Esophagus muscularis mucosa (tissue), 4 donors: ENCODE measurements at places on chromosomes 1 and 21. TPM values are rescaled to one million over a fixed set of nuclear protein-coding genes. Genes with fewer than 3 reads are reported as not detected.

DNA sequence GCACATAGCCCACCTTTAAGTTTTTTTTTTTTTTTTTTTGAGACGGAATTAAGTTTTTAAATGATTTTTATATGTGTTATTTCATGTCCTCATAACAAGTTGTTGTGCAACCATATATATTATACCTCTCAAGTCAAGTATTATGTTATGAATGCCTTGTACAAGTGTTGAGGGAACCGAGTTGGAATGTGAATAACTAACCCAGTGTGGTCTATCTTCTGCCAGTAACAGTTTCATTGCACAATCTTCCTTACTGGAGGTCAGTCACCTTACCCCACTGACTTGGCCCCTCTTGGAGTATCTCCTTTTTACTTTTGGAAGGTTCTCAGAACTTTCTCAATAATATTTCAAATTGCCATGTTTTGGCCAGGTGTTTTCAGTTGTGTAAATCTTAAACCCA is 201.9 kb downstream of the CACNA1E start:
- no peaks in the 10 kb centered on the region for H3K36me3 ChIP-seq
- no peaks in the 10 kb centered on the region for H3K27me3 ChIP-seq
- H3K27ac ChIP-seq = no peak overlapping the region
- H3K4me1 ChIP-seq = no peaks in the 10 kb centered on the region

DNA sequence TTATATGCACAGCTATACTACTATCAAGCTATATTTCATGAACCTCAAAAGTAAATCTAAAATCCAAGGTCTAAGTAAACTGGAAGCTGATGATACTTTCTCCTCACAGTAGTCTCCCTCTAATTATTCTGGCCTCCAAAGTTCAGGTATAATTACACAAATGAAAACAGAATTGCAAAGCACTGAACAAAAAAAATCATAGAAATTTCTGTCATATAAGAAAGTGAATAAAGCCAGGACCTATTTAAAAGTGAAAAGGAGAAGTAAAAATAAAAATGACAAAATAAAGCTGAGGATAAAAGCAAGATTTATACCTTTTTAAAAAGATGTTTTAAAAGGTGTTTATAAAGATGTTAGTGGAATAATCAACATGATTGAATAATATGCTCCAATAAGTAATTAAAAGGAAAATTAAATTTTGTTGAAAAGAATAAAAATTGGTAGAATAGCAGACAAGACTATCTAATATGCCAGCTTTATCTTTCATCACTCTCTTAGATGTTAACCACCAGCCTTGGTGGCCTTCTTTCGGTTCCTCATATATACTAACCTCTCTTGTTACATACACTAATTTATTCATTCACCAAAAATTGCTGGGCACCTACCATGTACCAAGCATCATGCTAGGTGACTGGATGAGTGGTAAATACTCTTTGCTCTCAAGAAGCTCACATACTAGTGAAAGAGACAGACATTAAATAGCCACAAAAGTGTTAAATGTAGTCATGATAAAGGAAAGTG is 25.1 kb downstream of the SHCBP1L start:
- H3K27ac ChIP-seq = no peak overlapping the region
- DNase-seq = no peak
- no peaks in the 10 kb centered on the region for H3K27me3 ChIP-seq

DNA sequence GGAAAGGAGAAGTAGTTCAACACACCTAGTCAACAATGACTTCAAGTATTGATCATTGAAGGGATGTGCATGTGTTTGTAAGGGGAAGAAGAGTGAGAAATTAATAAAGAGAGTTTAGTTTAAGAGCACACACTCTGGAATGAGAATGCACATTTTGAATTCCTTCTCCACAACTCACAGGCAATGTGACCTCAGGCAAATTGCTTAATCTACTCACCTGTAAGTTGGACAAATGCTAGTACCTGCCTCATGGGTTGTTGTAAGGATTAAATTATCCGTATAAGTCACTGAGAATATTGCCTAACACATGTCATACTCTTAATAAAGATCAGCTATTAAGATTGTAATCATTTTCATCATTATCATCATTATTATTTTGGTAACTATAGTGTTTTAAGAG is 204.0 kb upstream of the NFIA start:
- DNase-seq = no peak
- H3K4me1 ChIP-seq = no peaks in the 10 kb centered on the region
- H3K27ac ChIP-seq = no peak overlapping the region
- H3K27me3 ChIP-seq = no peaks in the 10 kb centered on the region
- H3K36me3 ChIP-seq = no peaks in the 10 kb centered on the region

- no peak overlapping the region for H3K27ac ChIP-seq
- no peaks in the 10 kb centered on the region for H3K4me1 ChIP-seq
- no peaks in the 10 kb centered on the region for H3K36me3 ChIP-seq
- DNase-seq = peak; percentile 80
- H3K27me3 ChIP-seq = no peaks in the 10 kb centered on the region
- H3K4me3 ChIP-seq = no peak overlapping the region
Measured at GRCh38 chr1:91054780-91055481, 33.1 kb upstream of the ZNF644 start.

DNA sequence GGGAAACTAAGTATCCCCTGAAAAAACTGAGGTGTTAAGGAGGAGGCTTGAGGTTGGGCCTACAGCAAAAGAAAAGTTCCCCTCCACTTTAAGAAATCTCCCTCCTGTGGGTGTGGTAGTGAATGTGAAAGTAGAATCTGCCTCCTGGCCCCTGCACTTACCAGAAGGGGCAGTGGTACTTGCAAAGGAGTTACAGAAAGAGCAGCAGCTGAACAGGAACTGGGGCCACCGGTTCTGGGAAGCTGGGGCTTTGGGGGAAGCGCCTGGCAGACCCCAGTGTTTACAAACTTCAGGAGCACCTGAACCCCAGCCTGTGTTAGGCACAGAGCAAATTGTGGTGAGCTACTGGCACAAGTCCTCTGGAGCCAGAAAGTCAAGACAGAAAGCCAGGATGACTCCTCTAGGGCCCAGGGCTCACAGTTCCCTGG is 250.2 kb upstream of the FGGY start:
- no peak for DNase-seq
- no peak overlapping the region for H3K4me3 ChIP-seq
- peaks cover 25% of the 10 kb centered on the region for H3K4me1 ChIP-seq
- no peaks in the 10 kb centered on the region for H3K36me3 ChIP-seq
- H3K27ac ChIP-seq = no peak overlapping the region

DNA sequence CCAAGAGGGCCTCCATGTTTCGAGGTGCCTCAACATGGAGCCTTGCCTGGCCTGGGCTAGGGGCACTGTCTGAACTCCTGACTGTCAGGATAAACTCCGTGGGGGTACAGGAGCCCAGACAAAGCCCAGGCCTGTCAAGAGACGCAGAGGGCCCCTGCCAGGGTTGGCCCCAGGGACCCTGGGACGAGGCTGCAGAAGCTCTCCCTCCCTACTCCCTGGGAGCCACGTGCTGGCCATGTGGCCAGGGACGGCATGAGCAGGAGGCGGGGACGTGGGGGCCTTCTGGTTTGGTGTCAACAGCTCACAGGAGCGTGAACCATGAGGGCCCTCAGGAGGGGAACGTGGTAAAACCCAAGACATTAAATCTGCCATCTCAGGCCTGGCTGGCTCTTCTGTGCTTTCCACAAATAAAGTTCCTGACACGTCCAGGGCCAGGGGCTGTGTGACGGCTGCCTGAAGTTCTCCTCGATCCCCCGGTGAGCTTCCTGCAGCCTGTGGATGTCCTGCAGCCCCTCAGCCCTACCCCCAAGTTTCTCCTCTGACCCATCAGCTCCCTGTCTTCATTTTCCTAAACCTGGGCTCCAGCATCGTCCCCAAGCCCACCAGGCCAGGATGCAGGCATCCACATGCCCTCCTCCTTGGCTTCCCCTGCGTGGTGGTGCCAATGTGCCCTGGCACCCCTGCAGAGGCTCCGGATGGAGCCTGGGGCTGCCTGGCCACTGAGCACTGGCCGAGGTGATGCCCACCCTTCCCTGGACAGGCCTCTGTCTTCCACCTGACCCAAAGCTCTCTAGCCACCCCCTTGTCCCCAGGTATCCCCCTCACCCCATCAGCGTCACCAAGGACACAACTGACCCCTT is 12.8 kb upstream of the LRRC3 start:
- no peak for DNase-seq
- H3K27ac ChIP-seq = no peak overlapping the region
- H3K36me3 ChIP-seq = no peaks in the 10 kb centered on the region
- peaks cover 13% of the 10 kb centered on the region for H3K4me1 ChIP-seq

GRCh38 chr1:87239997-87240605 is 88.6 kb upstream of the LMO4 start:
- H3K4me3 ChIP-seq = no peak overlapping the region
- no peak overlapping the region for H3K27ac ChIP-seq
- no peak for DNase-seq
- H3K36me3 ChIP-seq = no peaks in the 10 kb centered on the region
- no peaks in the 10 kb centered on the region for H3K4me1 ChIP-seq

GRCh38 chr1:109281680-109282496 is 1.1 kb downstream of the PSRC1 start:
- no peaks in the 10 kb centered on the region for H3K36me3 ChIP-seq
- H3K4me1 ChIP-seq = peaks cover 53% of the 10 kb centered on the region
- no peak for DNase-seq
- H3K27me3 ChIP-seq = no peaks in the 10 kb centered on the region
- H3K27ac ChIP-seq = peak overlapping the region; percentile 91
- peak overlapping the region; percentile 79 for H3K4me3 ChIP-seq

GRCh38 chr1:9615316-9616063 is 26.8 kb downstream of the TMEM201 start:
- H3K36me3 ChIP-seq = peaks cover 6% of the 10 kb centered on the region
- H3K27me3 ChIP-seq = no peaks in the 10 kb centered on the region
- no peak overlapping the region for H3K4me3 ChIP-seq
- H3K27ac ChIP-seq = no peak overlapping the region

- H3K4me3 ChIP-seq = no peak overlapping the region
- no peaks in the 10 kb centered on the region for H3K27me3 ChIP-seq
- no peak for DNase-seq
- no peaks in the 10 kb centered on the region for H3K4me1 ChIP-seq
Measured at GRCh38 chr1:58664881-58665280, 35.0 kb downstream of the MYSM1 start.

DNA sequence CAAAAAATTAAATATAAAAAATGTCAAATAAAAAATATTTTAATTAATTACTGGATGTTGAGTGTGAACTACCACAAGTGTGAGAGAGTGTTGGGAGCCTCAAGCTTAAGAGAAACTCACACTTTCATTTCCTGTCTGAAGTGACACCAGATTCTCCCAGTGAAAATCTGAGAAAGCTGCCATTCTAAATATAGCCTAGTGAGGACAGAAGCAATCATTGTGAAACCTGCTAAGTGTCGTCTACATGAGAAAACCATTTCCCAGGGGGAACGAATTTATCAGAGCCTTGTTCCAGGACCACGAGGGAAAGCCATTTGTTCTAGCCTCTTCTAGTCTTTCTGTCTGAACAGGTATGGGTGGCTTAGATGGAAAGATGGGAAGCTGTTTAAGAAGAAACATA is 329.3 kb upstream of the PRMT6 start:
- no peaks in the 10 kb centered on the region for H3K36me3 ChIP-seq
- H3K27me3 ChIP-seq = no peaks in the 10 kb centered on the region
- no peak overlapping the region for H3K4me3 ChIP-seq

- H3K4me1 ChIP-seq = peaks cover 3% of the 10 kb centered on the region
- H3K27ac ChIP-seq = no peak overlapping the region
- H3K27me3 ChIP-seq = no peaks in the 10 kb centered on the region
- no peaks in the 10 kb centered on the region for H3K36me3 ChIP-seq
Measured at GRCh38 chr1:218679988-218680748, 335.0 kb downstream of the TGFB2 start.

GRCh38 chr1:67780637-67781036 is 52.6 kb downstream of the GNG12 start:
- H3K4me1 ChIP-seq = peaks cover 37% of the 10 kb centered on the region
- H3K27ac ChIP-seq = peak overlapping the region; percentile 40
- DNase-seq = no peak
- H3K4me3 ChIP-seq = no peak overlapping the region
- no peaks in the 10 kb centered on the region for H3K27me3 ChIP-seq

The CSF3R gene
- total RNA-seq = 8.2 TPM

The SPOCD1 gene
- 0.17 TPM for total RNA-seq

The TRNAU1AP gene
- total RNA-seq = 23.2 TPM

The RPE65 gene
- total RNA-seq = not detected

The RCSD1 gene
- 18.4 TPM for total RNA-seq
